NCI-H446 treated with DMSO at 0.1 percent for 48 hours (cell line): ENCODE measurements at places on chromosomes 7 and 10.

DNA sequence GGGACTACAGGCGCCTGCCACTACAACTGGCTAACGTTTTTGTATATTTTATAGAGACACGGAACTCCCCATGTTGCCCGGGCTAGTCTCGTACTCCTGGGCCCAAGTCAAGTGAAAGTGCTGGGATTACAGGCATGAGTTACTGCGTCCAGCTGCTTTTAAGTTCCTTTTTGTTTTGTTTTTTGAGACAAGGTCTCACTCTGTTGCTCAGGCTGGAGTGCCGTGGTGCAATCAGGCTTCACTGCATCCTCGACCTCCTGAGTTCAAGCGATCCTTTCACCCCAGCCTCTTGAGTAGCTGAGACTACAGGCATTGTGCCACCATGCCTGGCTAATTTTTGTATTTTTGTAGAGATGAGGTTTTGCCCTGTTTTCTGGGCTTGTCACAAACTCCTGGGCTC lies 155.0 kb downstream of the GALNT17 start:
- no peak for DNase-seq

GRCh38 chr7:151137076-151137675 lies 30.3 kb downstream of the GBX1 start:
- no peak for DNase-seq

DNA sequence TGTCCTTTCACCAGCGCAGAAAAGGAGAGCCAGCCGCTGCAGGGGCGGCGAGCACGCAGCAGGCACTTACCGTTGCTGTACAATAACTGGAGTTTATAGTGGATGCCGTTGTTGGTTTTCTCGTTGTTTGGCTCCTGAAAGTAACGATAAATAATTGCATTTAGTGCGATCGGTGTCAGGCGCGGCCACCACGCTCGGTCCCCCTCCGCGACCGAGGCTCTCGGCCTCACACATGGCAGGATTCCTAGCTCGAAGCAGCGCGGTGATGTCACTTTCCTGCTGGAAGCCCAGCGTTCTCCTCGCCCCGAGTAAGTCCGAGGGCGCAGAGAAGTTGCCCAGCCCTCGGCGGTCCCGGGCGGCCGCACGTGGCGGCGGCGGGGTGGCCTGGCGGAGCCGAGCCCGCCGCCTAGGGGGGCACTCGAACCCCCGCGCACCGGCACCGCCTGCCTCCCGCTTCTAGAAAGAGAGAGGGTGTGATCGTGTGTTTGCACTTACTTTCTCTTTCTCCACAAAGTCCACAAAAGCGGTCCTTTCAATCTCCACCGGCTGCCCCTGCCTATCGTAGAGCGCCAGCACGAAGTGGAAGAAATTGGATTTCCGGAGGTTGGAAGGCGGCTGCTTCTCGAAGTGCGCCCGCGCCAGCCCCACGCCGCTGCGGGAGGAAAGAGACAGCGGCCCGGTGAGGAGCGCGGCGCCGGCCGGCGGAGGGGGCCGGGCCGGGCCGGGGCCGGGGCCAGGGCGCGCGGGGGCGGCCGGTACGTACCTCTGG lies 1.0 kb downstream of the EBF3 start:
- no peak for DNase-seq

GRCh38 chr7:20132585-20132984 lies 84.6 kb downstream of the MACC1 start:
- DNase-seq, result no peak

DNA sequence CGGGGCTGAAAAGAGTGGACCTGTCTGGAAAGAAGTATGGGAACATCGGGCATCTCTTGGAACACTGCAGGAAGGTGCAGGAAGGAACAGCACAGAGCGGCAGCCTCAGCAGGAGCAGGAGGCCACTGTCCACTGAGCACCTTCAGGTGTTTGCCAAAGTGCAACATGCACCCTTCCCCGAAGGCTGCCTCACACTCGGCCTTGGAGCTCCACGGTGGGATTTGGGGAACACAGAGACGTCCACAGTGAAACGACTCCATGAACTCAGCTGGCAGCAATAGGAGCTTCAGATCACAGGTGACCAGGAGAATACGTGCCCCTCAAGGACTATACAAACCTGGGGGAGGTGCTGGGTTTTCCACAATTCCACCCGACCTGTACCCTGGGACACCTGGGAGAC lies 140.3 kb upstream of the RET start:
- DNase-seq, result no peak

DNA sequence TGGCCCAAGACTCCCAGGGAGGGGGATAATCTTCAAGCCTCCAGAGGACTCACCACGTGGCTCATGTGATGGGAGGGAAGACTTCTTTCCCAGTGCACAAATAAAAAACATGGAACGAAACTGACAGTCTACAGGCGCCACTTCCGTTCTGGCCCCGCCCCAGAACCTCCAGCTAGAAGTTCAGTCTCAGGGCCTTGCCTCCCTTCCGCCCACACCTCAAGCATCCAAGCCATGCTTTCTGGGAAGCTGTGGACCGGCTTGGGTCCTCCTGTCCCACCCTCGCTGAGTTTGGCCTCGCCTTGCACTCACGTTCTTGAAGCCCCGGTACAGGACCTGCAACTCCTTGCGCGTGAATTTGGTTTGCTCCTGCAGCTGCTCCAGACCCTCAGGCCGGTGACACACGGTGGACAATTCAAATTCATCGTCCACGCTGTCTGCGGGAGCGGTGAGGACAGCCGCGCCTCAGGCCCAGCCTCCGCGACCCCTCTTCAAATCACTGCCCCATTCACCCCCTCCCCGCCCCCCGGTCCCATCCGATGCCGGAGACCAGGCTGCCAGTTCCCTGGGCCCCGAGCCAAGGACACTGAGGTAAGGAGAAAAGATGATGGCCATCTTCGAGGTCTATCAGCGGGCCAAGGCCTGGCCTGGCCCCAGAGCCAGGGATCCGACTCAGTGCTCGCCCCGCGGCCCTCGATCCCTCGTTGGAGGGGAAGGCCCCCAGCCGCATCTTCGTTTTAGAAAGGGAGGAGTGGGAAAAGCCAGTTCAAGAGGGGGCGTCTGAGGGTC lies 10.7 kb upstream of the OGA start:
- DNase-seq, result no peak

GRCh38 chr10:122541541-122542002 lies 19.0 kb upstream of the DMBT1 start:
- DNase-seq, result no peak

DNA sequence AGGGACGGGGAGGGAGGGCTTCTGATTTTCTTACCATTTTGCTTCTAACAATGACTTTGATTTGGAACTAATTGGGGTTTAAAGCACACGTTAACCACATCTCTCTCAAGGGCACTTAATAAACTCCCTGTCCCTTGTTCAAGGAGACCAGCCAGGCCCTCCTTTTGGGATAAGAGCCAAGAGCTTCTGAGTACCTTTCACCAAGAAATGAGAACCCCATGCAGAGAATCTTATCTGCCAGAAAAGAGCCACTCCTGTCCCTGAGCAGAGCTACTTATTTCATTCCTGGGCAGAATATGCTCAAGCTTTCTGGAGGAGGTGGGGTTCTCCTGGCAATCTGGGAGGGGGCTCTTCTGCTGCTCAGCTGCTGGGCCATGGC lies 574.6 kb downstream of the GALNT17 start:
- no peak for DNase-seq

- no peak for DNase-seq
Observed at GRCh38 chr7:151321341-151321740, 20.3 kb upstream of the NUB1 start.

DNA sequence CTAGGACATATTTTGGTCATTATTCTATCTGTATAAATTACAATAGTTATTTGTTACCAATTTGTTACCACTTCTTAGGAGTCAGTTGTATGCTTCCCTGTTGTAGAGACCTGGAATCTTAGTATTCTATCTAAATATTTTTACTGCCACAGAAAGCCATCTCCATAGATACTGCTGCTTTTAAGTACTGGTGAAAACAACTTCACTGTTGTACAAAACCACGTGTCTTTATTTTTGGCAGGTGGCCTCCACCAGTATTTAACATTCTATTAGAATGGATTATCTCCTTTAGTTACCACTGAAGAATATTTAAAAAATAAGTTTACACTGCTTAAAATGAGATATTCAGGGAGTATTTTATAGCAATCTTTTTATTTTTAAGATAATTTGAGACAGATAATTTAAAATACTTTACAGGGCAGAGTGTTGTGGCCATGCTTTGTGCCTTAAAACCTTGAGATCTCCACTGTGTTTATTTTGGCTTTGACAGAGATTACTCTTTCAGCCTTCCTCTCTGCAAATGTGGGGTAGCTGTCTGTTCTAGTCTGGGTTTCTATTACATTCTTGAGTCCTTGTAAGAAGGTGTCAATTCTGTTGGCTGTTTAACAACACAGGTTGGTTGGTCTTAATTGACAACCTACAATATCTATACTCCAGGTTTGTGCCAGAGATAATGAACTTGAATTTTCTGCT lies 185.6 kb downstream of the LRRC4 start:
- DNase-seq, result peak; percentile 15

GRCh38 chr7:17391366-17391765 lies 92.9 kb downstream of the AHR start:
- no peak for DNase-seq

DNA sequence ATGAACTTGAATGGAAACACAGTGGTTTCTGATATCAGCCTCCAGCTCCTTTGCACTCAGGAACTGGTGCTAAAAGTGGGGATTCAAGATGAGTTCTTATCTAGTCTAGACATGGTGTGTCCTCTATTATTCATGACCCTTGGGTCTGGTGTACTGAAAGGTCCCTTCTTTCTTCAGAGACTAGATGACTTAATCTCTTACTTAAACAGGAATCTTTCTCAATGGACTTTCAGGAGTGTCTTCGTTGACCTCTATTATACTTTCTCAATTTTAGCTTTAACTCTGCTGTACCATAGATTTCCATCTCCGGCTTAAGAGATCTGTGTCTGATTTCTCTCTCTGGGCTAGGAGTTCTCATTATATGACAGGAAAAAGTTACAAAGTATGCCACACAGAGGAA lies 83.5 kb upstream of the INHBA start:
- DNase-seq, result no peak

GRCh38 chr7:102836191-102836919 lies 76.4 kb upstream of the LRRC17 start:
- DNase-seq, result peak; percentile 82

DNA sequence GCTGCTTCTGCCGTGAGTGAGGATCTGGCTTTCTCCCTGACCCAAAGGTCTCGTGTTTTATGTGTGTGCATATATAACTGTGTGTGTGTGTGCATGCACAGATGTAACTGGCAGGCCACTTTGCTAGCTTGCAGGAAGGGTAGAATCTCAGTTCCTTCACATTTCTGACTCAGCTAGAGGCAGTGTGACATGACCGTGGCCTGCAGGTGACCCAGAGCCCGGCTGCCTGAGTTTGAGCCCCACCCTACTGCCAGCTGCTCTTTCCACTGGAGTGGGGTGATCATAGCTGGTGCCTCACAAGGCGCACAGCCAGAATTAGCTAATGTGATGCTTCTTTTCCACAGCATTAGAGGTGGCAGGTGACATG lies 9.3 kb upstream of the MYL7 start:
- DNase-seq, result no peak

- DNase-seq, result no peak
Observed at GRCh38 chr7:35250941-35251340, 3.0 kb downstream of the TBX20 start.

GRCh38 chr7:97090761-97091353 lies 26.6 kb upstream of the SDHAF3 start:
- DNase-seq, result no peak

DNA sequence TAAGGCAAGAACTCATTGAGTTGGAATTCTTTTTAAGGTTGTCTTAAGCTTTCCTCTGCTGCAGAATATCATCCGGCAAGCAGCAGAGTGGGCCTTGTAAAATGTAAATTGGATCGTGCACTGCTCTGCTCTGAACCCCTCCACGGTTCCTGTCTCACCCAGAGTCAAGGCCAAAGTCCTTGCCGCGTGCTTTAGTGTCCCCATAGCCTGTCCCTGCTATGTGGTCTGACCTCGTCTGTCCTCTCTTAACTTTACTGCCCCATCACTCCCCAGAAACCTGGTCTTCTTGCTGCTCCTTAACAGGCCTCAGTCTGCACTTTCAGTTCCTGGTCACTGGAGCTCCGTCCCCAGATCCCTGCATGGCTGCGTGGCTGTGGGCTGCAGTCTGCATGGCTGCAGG lies 121.6 kb upstream of the SDK1 start:
- no peak for DNase-seq

DNA sequence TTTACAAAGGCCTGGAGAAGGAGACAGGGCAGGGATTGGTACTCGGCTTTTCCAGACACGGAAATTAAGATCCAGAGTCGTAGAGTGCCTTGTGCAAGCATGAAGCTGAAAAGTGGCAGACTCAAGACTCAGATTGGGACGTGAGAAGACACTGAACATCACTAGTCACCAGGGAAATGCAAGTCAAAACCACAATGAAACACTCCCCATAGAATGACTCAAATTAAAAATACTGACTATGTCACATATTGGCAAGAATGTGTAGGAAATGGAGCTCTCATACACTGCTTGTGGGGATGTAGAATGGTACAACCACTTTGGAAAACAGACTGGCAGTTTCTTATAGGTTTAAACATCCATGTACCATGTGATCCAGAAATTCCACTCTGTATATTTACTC lies 472.0 kb downstream of the RPS24 start:
- DNase-seq, result no peak

- DNase-seq, result no peak
Observed at GRCh38 chr10:98339799-98340198, 71.8 kb upstream of the LOXL4 start.

DNA sequence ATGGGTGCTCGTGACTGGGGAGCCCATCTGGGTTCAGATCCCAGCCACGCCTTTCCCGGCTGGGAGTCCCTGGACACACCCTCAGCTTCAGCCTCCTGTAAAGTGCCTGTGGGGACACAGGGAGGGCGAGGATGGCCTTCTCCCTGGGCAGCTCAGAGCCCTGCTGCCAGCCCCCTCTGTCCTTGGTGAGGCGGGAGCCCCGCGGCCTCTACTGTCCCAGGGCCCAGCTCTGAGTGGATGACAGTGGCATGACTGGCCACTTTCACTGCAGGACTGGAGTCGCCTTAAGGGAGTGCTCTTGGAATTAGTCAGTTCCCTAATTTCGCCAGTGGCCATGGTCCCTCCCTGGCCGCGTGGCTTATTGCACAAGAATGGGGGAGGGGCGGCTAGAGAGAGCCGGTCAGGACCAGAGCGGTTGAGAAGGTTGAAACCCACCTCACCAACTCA lies 4.6 kb downstream of the BRI3 start:
- no peak for DNase-seq

DNA sequence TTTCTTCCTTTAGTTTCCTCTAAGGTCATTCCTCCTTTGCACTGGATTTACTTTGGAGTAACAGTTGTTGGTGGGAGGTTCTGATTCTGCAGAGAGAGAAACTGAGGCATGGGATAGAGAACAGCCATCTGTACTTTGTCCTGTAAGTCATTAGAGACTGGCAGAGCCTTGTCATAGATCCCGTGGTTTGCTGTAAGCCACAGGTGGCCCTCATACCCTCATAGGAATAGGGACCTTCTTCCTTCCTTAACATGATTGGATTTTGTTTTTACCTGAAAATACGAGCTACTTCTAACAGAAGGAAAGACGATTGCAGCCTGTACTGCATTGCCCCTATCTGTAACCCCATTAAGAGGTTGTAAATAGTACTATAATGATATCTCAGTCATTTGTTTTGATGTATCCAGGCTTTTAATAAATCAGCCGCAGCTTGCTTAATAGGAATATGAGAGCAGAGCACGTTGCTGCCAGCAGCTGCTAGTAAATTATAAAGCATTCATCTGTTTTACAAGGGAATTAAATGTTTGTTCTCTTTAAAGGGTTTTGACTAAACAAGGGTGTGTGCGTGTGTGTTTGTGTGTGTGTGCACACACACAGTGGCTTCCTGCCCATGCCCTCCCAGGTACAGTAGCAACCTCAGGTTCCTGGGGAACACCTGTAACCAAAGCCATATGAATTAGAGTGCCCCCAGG lies 249.8 kb downstream of the AUTS2 start:
- no peak for DNase-seq
